ENCODE measurements at places on chromosomes 4 and X.

GRCh38 chr4:54588404-54588803 lies 69.4 kb upstream of the KIT start:
- no peak for DNase-seq

GRCh38 chr4:45475548-45475947 lies 648.3 kb downstream of the GABRG1 start:
- DNase-seq = no peak

- DNase-seq = no peak
Measured at GRCh38 chr4:104815665-104816064, 321.0 kb upstream of the CXXC4 start.

DNA sequence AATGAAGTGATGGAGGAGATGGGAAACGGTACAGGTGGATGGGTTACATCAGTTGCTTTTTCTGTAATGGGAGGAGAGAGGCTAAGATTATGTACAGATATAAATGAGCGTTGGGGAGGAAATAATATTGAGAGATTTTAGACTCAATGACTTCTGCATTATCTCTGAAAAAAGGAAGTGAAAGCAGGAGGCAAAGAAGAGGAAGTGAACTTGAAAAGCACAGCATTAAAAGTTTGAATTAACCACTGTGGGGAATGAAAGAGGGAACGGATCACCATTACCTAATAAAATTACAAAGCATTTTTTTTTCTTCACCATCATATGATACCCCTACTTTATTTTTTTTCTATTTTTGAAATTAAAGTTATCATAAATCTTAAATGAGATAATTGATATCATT lies 1025.5 kb downstream of the RPA4 start:
- no peak for DNase-seq

- DNase-seq = no peak
Measured at GRCh38 chr4:157114671-157115070, 38.7 kb downstream of the GLRB start.

DNA sequence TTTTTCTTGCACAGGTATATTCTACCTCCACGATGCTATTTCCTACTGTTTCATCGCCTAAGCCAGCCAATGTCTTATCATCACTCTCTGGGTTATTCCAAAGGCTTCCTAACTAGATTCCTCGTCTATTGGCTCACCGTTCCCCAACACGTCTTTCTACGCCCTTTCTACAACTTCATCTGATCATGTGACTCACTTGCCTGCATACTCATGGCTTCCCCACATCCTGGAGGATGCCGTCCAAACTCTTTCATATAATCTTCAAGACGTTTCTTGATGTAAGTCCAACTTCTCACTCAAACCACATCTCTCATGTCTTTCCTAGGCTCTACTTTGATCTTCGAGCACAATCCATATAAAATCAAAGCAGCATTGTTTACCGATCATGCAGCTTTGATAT lies 322.0 kb upstream of the PPARGC1A start:
- no peak for DNase-seq

- no peak for DNase-seq
Measured at GRCh38 chr4:152138451-152138850, 377.6 kb upstream of the GATB start.

GRCh38 chrX:51802917-51803688 lies 59.9 kb downstream of the GSPT2 start:
- DNase-seq = peak; percentile 87

DNA sequence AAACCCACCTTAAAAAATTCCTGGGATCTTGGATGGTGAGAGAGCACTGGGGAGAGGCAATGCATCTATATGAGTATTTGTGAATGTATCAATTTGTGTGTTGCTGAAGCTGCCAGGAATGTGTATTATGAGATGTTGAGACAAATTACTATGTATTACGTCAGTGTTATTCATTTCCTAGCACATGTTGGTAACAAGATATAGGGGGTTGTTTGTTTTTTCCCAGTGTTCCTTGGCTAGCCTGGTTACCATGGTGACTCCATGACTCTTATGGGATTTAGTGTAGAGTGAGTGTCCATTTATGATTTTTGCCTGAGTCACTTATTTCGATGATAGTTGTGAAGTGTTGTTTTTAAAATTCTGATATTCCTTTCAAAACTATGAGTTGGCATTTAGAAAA lies 65.6 kb downstream of the RAB40A start:
- no peak for DNase-seq

- no peak for DNase-seq
Measured at GRCh38 chr4:8856835-8857621, 14.6 kb downstream of the HMX1 start.

- DNase-seq = no peak
Measured at GRCh38 chr4:184424993-184425758, 49.2 kb downstream of the IRF2 start.

- no peak for DNase-seq
Measured at GRCh38 chrX:30920271-30920670, 31.2 kb upstream of the TAB3 start.

GRCh38 chrX:131830400-131831184 lies 192.5 kb upstream of the STK26 start:
- DNase-seq = no peak

DNA sequence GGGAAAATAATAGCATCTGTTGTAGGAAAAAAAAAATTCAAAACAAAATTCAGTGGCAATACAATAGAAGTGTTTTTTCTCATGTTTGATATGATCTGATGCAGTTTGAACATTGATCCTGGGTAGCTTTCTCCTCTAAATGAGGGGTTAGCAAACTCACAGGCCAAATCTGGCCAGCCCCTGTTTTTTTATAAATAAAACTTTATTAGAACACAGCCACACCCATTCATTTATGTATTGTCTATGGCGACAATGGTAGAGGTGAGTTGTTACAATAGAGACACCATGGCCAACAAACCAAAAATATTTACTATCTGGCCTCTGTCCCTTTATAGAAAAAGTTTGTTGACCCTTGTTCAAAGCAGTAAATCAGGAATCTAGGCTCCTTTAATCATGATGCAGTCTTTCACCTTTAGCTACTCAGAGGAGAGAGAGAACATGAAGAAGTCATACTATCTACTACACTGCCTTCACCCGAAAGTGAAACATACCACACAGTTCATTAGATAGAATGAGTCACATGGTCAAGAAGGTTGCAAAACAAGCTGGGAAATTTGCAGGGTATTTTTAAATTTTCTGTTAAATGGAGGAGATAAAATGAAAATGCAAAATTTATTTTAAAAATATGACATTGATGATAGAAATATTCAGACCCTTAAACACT lies 186.6 kb upstream of the MAOA start:
- DNase-seq = no peak

DNA sequence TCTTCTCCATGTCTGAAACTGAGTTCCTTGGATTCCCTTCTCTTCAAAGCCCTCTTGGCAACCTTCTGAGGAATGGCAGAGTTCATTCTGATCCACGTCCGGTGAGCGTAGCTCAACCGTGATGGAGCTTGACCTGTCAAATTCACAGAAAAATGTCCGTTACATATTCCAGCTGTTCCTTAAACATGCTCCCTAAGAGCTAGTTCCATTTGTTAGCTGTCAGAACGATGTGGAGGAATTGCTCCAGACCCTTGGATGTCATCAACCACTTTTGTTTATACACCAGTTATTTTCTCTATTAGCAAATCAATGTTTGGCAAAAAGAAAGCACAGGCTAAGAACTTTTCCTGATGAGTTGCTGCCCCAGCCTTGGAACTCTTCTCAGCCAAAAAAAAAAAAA lies 50.1 kb downstream of the NHS start:
- no peak for DNase-seq

Measured in T-helper 2 cell (primary cell).